Right forelimb (tissue), 1 donor: ENCODE measurements at places on chromosomes 2 and 18.

- DNase-seq: no peak
Observed at GRCh38 chr2:21406911-21407310, 283.1 kb downstream of the TDRD15 start.

- DNase-seq: peak; percentile 39
Observed at GRCh38 chr2:128444121-128444771, 125.6 kb upstream of the HS6ST1 start.

DNA sequence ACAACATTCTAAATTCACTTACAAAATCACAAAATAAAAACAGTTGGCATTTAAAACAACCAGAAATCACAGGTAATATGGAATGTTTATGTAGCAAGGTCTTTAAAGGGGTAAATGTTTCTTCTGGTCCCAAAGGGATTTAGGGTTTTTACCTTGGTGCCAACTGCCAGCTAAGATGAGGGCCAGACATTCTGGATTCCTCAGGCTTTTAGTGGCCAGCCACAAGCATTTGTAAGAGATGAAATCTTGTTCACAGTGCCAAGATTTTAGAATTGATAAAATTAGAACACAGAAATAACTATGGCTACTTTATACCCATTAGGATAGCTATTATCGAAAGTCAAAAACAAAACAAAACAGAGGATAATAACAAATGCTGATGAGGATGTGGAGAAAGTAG is 60.4 kb upstream of the CDKL4 start:
- no peak for DNase-seq

- DNase-seq: no peak
Observed at GRCh38 chr2:60540074-60540473, 13.4 kb downstream of the BCL11A start.

DNA sequence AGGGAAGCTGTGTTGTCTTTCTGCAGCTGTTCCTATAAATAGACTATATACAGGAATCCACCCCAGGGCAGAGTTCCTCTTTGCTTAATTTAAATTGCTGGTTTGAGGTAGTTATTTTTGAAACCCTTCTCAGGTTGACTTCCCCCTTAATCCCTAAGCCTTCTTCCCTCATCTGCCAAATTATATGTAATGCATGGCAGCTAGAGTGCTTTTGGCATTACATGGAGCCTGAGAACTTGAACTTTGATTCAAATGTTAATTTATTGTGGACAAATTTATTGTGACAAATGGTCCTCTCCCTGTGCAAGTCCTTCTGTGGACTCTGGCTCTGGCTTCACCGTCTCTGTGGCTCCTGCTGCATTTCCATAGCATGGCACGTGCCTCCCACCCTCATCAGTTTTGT is 29.2 kb downstream of the MYO1B start:
- no peak for DNase-seq

DNA sequence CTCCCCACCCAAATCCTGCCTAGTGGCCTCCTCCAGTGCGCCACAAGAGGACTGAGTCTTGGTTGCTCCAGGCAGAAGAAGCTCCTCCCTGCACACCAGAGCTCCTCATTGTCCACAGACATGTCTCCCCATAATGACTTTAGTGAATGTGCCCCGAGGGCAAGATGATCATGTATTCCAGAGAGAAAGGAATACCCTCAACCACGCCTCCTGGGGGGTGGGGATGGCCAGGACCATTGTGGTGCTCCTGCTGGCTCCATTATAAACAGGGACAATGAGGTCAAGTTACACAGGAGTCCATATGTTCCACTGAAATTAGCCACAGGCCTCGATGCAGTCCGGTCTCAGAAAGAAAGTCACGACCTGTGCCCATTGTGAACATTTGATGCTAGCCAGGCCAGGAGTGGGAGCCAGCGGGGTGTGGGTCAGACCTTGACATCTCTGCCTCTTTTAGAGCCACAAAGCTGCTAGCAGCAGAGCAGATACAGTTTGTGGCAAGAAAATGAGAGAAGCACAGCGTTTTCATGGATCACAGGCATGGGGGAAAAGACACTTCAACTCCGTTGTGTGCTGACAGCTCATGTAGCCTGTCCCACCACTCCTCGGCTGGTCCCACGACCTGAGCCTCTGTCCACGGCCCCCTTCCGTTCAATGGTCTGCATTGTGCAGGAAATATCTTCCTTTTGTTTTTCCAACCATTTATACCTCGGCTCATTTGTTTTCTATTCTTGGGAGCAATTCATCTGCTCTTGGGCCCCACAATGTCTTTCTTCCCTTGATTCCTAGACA is 70.7 kb upstream of the FZD7 start:
- DNase-seq: no peak

GRCh38 chr2:241592126-241592845 is 33.7 kb downstream of the BOK start:
- no peak for DNase-seq

- DNase-seq: no peak
Observed at GRCh38 chr18:8224576-8224975, 384.7 kb upstream of the RAB12 start.

DNA sequence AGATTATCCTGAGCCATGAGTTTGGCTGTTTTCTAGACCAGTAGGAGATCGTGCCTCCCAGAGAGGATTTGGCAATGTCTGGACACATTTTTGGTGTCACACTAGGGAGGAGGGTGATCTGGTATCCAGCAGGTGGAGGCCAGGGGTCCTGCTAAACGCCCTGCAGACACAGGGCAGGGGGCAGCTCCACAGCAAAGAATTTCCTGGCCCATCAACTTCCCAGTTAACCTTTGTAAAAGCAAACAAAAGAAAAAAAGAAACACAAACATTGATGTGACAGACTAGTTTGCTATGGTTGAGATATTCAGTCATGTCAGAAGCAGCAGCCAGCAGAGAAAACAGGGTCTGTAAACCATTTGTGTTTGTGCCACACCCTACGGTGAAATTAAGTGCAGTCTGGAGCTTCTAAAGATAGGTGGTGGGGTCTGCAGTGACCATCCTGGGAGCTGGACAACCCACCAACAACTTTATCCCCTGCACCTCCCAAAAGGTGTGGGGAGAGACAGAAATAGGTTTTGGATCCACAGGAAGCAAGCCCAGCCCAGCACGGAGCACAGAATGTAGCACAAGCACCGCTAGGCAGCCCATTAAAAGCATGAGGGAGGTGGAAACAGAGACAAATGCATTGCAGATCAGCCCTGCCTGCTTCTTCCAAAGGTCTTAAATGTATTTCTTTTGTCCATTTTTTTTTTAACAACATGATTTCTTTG is 232.5 kb downstream of the MYT1L start:
- DNase-seq: no peak

DNA sequence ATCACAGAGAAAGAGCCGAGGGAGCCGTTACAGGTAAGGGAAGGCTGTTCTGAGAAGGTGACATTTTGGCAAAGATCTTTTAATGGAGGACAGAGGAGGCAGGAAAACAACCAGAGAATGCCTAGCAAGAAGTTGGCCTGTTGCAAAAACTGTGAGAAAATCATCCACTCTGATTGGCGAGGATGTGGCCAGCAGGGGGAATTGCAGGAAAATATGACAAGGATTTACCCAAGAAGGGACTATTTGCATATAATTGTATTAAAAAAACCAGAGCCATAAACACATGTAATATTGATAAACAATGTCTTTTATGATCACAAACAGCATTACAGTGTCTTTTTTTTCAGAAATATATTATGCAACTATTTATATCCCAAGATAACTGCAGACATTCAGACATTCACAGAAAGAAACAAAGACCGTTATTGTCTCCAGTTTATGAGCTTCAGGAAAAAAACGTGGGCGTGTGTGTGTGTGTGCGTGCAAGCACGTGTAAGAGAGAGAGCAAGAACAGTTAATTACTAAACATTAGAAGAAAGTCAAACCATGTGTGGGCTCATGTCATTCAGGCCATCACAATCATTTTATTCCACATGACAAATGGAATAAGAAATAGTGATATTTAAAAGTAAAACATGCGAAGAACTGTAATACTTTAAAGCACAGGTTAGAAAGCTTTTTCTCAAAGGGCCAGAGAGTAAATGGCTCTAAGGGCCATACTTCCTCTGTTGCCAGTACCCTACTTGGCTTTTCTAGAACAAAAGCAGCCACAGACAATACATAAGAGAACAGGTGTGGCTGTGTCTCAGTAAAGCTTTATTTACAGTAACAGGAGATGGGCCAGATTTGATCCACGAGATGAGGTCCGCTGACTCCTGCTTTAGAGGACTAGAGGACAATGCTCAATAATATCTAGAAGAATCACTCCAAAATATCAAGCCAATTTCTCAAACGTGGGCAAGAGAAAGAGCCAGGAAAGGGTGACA is 324.1 kb downstream of the DLGAP1 start:
- no peak for DNase-seq

- DNase-seq: no peak
Observed at GRCh38 chr2:28970464-28971160, 10.5 kb upstream of the TOGARAM2 start.

DNA sequence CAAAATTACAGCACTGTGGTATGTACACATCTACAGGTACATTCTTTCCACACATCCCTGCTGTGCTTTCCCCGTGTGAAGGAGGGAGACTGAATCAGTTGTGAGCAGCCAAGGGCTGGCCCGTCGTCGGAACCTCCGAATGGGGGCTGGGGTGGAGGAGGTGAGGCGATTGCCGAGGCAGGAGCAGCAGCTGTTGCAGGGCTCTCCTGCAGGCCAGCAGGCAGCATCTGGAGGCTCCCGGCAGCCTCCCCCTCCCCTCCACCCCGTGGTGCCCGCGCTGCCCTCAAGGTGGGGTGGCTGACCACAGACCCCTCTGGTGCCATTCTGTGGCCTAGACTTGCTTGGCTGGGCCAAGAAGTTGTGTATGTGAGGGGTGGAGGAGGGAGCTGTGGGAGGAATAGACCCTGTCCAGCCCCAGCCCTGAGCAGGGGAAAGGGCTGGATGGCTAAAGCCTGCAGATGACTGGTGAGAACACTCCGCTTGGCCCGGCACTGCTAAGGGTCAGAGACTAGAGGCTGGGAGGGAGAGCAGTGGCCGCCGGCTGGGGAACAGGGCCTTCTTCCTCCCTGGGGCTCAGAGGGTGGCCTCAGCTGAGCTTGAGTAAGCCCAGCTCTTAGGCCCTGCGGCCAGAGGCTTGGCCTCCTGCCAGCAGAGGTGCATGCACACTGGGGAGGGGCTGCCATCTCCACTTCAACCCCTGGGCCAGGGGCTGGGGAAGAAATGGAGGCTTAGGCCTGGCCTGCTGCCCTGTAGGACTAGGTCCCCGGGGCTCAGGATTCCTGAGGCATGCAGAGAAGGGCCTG is 7.6 kb downstream of the STAMBP start:
- no peak for DNase-seq

- DNase-seq: no peak
Observed at GRCh38 chr18:44828080-44828479, 147.4 kb downstream of the SETBP1 start.

GRCh38 chr2:38146907-38147307 is 71.0 kb upstream of the CYP1B1 start:
- no peak for DNase-seq

- DNase-seq: no peak
Observed at GRCh38 chr2:10333247-10333613, 30.5 kb downstream of the HPCAL1 start.

GRCh38 chr2:209476367-209477208 is 52.7 kb downstream of the MAP2 start:
- DNase-seq: peak; percentile 51
